PC-9 (cell line): ENCODE measurements at places on chromosomes 4 and X.
A peak's percentile ranks its signal among the peaks of the same experiment; 100 is the strongest.

DNA sequence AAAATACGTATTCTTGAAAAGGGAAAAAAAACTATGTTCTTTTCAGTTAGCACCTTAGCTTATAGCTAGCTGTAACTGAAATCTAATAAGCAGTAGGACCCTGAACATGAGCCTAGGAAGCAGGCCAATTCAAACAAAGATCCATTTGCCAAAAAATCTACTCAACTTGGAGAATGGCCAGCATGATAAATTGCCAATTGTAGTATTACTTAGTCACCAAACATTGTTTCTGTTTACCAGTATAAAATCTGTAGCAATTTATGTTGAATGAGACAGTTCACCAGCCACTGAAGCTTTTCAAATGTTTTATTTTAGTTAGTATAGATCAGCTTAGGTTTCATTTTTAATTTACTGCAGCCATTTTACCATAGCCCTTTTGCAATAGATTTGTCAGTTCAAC, 323.6 kb upstream of the DIPK2B start:
- DNase-seq: no peak

- DNase-seq: no peak
These were observed 515.6 kb upstream of the GNPDA2 start for GRCh38 chr4:45241976-45242375.

GRCh38 chrX:45667666-45668065, 467.0 kb upstream of the DIPK2B start:
- DNase-seq: no peak

DNA sequence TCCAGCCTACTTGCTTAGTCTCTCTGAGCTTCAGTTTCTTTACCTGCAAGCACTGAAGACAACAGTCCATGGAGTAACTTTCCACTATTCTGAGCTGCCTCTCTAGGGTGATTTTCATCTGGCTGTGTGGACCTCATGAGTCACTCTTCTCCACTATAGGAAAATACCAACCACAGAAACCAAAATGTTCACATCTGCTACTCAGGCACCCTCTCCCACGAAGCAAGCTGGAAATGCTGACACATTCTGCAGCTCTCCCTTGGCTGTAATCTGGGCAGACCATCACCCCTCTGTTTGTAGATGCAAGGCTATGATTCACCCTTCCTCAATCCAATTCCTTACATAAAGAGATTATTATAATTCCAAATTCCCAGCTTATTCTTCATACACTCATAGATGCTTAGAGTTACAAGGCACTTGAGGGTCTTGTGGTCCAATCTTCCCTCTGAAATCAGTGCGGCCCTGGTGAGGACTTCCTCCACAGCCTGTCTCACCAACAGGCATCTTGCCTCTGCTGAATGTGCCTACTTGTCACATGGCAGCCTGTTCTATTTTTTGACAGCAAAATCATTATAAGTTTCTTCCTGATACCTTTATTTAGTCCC, 97.0 kb upstream of the LNX1 start:
- peak; percentile 50 for DNase-seq

DNA sequence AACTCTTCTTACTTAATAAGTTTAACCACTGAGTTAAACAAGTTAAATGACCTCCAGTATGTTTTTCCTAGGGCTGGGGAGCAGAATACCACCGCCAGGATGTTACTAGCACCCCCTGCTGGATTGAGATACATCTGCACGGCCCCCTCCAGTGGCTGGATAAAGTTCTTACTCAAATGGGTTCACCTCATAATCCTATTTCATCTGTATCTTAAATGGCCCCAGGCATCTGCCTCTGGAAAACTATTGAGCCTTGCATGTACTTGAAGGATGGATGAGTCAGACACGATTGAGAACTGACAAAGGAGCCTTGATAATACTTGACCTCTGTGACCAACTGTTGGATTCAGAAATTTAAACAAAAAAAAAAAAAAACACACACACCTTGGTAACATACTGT, 61.5 kb upstream of the MMAA start:
- DNase-seq: peak; percentile 45

GRCh38 chr4:39937683-39938268, 39.9 kb downstream of the PDS5A start:
- DNase-seq: no peak

DNA sequence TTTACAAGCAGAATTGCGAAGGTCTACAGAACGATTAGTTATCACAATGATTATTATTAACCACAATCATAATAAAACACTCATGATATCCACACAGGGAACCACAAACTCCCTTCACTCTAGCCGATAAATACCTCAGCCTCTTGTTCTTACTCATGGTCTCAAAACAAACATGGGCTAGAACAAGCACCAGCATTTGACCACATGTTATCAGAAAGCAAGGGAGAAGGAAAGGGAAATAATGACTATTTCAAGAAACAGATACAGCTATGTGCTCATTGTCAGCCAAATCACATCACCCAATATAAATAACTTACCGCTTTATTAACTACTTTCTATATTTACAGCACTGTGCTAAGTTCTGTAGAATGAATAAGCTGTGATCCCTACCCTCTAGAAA, 663.2 kb upstream of the HTR2C start:
- DNase-seq: no peak
